ENCODE measurements at places on chromosomes 11 and 22.

DNA sequence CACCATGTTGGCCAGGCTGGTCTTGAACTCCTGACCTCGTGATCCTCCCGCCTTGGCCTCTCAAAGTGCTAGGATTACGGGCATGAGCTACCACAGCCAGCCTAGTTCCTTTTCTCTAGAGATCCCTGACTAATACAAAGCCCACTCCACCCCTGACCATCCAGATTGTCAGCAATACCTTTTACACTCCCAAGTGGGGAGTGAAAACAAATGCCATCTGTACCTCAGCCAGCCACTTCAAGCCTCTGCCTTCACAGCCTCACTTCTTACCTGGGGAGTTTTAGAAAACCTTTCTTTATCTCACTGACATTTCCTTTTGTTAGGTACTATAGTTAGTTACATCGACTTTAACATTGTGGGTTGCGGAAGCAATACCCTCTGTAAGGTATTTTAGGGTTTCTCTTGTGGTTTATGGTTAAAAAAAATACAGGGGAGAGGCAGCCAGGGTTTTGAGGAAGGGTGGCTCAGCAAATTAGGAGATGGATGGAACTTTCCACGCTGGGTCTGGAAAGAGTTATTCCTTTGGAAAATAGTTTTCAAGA, 8.9 kb downstream of the TOM1 start:
- DNase-seq = peak; percentile 67

DNA sequence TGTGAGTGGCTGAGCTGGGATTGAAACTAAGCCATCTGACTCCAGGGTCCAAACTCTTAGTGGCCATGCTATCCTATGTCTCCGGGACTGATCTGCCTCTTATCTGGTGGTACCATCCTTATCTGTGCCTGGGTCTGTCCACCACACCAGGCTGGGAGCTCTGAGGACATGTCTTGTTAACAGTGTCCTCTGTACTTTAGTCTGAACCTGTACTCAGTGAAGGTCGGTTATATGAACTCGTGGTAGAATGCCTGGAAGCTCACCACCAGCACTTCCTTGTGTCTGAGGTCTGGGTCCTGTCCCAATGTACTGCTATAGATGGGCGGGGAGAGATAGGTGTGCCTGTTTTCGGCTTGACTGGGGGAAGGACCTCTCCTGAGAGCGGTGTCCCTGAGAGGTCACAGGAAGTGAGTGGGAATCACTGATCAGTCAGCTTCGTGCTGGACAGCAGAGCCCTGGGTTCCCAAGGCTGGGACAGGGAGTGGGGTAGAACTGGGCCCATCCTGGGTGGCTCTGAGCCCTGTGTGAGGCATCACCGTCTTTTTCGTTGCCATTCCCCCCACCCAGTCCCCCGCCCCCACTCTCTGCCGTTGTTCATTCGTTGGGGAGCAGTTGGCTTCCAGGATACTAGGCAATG, 8.9 kb downstream of the MYO7A start:
- no peak for DNase-seq

DNA sequence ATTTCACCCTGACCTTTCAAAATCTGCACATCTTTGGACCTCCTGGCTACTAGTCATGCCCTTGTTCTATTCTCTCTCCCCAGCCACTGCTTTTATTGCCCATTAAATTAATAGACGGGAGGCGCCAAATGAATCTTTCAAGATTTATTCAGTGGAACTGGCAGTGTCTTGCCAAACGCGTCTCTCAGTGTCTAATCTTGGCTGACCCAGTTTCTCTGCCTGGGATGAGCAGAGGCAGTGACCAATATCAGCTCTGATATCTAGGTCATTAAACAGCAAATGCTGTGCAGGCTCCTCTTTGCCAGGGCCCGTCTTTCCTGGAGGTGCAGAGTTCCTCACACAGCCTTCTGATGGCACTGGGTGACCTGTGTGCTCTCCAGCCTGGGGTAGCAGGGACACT, 74.0 kb downstream of the TRAF6 start:
- no peak for DNase-seq

DNA sequence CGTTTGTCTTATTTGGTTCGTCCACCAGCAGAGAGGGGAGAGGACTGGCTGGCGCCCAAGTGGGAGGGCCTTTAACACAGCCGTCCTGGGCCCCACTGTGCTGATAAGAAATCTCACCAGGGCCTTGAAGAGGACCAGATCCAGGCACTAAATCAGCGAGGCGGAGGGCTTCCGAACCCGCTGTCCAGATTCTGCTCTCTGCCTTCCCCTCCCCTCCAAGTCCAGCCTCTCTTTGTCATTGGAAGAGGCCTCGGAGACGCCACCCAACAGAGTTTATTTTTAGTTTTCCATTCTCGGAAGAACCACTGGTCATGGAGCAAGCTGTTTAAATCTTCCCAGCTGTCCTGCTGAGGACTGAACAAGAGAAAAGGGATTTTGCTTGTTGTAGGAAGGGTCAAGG, 9.3 kb upstream of the FXYD6 start:
- no peak for DNase-seq

DNA sequence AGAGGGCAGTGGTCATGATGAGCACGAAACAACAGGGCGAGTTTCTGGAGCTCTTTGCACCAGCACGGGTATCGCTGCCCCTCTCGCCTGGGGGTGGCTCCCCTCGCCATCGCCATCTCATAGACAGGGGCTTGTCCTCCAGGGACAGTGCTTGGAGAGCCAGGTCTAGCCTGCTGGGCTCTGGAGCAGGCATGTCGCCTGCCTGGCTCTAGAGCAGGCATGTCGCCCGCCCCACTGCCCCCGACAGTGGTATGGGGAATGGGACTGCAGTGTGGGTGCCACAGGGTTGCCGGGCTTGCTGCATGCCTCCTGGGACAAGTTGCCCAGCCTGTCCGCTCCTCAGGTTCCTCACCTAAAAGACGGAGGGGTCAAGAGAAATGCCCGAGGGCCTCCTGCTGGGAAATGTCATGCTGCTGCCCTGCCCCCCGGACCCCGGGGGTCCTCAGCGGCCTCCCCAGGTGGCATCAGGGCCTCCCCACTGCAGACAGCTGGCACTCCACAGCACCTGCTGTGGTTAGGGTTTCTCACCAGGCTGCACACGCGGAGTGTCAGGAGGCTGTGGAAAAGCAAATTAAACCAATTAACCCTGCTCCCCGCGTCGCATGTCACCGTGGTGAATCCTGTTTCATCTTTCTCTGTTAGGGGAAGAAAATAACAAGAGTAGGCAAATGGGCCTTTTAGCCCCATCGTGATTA, 403.0 kb downstream of the TBC1D22A start:
- DNase-seq = no peak

DNA sequence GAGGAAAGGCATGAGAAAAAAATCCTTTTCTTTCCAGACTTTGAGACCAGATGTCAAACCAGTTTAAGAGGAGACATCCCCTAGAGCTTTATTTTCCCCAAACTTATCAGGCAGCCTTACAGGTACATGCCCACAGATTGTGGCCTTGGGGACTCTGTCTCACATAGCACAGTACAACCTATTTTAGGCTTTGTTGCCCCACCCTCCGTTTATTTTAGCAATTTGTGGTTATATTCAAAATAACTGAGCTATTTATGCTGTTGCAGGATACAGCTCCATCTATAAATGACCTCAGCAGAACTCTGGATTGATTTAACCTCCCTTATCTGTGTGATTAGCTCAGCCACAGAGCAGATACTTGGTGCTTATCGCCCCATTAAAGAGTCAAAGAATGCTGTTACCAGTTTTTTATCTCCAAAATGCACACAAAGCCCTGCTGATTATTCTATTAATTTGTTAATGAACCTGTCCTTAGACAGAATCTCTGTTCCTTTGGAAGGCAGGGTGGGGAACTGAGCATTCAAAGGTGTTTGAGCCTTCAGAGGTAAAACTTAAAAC, 525.2 kb downstream of the OPCML start:
- no peak for DNase-seq

- no peak for DNase-seq
Observed at GRCh38 chr11:29317694-29318093, 699.1 kb downstream of the KCNA4 start.

DNA sequence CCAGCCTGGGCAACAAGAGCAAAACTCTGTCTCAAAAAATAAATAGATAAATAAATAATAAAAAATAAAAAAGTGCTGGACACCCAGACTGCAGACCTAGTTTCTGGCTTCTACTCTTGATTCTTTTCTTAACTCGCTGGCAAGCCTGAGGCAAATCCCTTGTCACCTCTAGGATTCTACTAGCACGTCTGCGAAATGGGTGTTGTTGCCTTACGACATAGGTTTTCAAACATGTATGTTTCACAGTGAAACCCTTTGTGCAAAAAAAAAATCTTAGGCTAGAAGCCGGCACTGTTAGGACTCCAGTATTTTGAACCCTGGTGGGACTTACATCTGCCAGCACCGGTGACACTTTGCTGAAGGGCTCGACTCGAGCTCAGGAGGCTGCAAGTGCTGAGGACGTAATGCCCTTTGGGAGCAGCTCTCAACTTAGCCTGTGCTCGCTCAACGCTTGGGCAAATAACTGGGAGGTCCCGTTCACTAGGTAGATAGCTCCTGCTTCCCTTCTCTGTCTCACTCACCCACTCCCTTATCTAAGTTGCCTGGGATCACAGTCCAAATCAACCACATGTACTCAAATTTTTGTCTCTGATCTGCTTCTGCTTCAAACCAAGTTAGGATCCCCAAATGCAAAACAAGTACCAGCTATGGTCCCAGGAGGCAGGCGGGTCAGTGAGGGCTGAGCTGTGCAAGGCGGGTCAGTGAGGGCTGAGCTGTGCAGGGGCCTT, 34.7 kb upstream of the MYH9 start:
- DNase-seq = no peak

DNA sequence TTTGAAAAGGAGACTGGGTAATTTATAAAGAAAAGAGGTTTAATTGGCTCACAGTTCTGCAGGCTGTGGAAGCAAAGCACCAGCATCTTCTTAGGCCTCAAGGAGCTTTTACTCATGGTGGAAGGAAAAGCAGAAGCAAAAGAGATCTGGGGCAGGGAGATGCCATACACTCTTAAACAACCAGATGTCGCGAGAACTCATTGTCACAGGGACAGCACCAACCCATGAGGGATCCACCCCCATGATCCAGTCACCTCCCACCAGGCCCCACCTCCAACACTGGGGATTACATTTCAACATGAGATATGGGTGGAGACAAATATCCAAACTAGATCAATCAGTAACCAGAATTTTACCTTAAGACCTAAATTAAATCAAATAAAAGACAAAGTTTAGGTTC, 87.2 kb downstream of the C11orf91 start:
- DNase-seq = no peak

DNA sequence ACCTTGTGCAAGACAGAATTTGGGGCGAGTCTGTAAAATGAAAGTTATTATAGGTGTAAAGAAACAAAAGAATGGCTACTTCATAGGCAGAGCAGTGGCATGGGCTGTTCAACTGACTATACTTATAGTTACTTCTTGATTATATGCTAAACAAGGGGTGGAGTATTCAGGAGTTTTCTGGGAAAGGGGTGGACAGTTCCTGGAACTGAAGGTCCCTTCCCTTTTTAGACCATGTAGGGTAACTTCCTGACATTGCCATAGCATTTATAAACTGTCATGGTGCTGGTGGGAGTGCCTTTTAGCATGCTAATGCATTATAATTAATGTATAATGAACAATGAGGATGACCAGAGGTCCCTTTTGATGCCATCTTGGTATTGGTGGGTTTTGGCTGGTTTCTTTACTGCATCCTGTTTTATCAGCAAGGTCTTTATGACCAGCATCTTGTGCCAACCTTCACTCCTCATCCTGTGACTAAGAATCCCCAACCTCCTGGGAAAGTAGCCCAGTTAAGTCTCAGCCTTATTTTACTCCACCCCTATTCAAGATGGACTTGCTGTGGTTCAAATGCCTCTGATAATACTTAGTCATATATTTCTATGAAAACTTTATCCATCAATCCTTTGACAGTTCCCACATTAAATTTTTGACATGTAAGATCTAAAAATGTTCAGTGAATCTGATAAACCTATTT, 118.6 kb downstream of the ARHGAP42 start:
- DNase-seq = no peak

- DNase-seq = no peak
Observed at GRCh38 chr11:10566257-10566957, 2.1 kb downstream of the LYVE1 start.

DNA sequence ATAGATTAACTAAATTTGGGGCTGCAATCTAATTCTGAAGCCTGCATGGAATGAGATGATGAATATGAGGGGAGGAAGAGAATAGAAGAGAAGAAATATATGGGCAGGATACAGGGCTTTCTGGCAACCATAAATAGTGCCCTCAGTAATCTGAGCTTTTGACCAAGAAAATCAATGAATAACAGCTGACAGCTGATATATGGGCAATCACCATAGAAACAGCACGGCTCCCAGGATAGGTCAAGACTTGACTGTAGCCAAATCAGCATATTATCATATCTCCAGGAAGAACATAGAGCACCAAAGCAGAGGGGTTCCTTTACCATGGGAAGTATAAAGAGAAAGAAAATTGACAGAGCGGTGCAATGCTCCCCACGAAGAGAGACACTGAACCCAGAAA, 643.8 kb upstream of the TENM4 start:
- no peak for DNase-seq

GRCh38 chr22:38350444-38351359, 33.5 kb upstream of the CSNK1E start:
- DNase-seq = no peak

DNA sequence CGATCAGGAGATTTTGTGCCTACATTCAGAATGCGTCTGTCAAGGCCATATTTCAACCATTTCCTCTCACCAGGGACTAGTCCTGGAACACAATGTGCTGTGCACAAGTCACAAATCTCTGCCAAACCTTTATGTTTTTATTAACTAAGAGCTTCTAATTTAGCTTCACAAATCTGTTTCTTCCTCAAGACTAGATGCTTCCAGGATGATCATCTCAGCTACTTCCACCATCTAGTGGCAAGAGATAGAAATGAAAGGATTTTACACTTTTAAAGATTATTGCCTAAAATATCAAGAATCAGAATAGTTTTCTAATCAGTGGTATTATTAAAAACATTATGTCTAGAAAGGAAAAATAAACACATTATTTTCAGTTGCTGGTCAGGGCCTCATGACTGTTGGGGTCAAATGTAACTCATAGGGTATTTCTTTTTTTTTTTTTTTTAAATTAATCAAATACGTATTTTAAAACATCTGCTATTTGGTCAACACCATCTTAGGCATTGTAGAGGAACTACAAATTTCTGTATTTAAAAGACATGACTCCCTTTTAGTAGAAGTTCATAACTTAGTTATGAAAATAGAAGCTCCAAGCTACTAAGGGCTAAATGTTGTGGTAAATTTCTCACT, 1102.6 kb downstream of the DLG2 start:
- no peak for DNase-seq

All from T-helper 2 cell (primary cell).